ENCODE measurements at places on chromosomes 1 and 21.

DNA sequence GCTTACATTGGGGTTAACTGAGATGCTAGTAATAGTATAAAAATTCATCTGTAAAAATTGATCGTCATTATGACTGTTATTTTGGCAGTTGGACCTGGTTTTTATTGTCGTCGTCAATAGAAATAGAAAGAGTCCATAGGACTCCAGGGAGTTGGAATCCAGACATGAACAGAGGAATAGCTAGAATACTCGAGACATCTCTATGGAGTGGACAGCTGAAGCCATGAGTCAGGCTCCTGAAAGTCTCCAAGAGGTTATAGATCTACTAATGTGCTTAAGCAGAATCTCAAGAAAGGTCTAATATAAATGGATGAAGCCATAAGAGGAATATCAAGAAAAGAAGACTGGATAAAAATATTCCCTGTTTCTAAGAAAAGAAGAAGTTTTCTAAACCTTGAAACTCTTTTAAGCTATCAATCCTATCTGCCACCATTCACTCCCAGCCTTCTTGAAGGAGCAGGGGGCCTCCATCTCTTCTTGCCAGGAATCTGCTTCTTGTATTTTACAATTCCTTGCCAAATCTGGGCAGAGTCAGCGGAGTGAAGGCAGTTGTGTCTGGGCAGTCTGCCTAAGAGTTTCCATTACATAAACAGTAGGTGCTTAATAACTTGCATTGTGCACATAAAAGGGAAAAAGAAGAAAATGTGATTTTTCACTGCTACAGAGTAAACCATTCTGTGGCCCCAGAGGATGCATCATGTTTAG is 163.3 kb downstream of the ST6GALNAC5 start:
- DNase-seq, result no peak

GRCh38 chr1:165862448-165862847 is 35.0 kb downstream of the UCK2 start:
- no peak for DNase-seq

- DNase-seq, result no peak
Observed at GRCh38 chr1:203818399-203818798, 23.0 kb downstream of the ZBED6 start.

- DNase-seq, result no peak
Observed at GRCh38 chr1:59707178-59707791, 107.5 kb upstream of the HOOK1 start.

DNA sequence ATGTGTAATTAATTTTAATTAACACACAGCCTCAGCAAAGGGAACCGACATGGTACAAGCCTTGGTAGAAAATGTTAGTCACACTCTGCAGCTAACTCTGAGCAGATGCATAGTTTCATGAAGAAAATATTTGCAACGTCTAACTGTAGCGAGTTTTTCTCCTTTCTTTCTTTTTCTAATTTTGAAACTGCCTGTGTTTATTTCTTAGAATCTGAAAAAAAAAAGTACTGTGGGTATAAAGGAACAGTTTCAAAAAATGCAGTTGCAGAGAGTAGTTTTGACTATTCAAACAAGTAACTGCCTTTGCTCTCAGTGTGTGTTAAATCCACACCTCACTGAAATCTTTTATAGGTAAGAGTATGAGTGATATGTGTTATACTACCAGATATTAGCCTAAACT is 149.9 kb upstream of the C1orf105 start:
- DNase-seq, result no peak

GRCh38 chr1:111032295-111032897 is 68.7 kb upstream of the LRIF1 start:
- no peak for DNase-seq

GRCh38 chr1:206575165-206575893 is 36.9 kb downstream of the EIF2D start:
- DNase-seq, result no peak

GRCh38 chr1:237050185-237050584 is 8.2 kb downstream of the RYR2 start:
- DNase-seq, result no peak

DNA sequence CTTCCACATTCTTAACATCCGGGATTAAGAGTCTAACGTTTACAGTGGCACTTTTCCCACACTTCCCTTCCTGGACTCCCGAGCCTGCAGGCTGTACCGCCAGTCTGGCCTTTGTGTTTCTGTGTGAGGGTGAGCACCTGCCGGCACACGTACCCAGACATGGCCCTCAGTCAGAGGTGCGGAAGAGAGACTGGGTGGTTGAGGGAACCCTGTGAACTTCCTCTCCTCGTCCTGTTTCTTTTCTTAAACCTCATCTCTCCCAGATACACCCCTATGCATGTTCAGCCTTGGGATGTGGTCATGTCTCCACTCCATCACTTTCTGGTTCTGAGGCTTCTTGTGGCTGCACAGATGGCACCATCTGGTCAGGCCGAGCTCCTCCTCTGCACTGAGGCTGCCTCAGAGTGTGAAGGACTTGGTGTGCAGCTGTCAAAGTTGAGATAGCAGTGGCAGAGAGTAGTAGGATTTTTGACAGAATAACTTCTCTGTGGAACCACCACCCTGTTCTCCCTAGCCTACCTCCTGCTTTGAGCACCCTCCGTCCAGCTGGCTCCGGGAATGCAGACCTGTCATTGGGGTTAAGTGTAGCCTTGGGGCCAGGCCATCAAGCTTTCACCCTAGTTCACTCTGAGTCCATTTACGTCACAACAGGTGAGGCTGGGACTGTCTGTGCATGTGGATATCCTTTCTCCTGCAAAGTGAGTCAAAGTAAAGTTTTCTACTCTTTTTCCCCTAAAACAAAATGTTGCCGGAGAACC is 31.4 kb downstream of the VASH2 start:
- DNase-seq, result no peak

- DNase-seq, result no peak
Observed at GRCh38 chr21:25733859-25734653, 648 bp downstream of the ATP5PF start.

- no peak for DNase-seq
Observed at GRCh38 chr1:192476802-192477298, 98.7 kb upstream of the RGS1 start.

Measured in vagina (tissue), 2 donors.